GM23338 (cell line): ENCODE measurements at places on chromosomes 16 and 17. TPM values are rescaled to one million over a fixed set of nuclear protein-coding genes. Genes with fewer than 3 reads are reported as not detected.

The RABEP2 gene
- total RNA-seq = 25.2 and 27.2 TPM in 2 replicates

DNA sequence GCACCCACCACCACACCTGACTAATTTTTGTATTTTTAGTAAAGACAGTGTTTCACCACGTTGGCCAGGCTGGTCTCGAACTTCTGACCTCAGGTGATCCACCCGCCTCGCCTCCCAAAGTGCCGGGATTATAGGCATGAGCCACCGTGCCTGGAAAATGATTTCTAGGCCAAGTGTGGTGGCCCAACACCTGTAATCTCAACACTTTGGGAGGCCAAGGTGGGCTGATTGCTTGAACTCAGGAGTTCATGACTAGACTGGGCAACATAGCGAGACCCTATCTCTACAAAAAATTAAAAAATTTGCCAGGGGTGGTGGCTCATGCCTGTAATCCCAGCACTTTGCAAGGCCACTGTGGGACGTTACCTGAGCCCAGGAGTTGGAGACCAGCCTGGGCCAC lies 11.0 kb upstream of the BAIAP3 start:
- DNase-seq = no peak

DNA sequence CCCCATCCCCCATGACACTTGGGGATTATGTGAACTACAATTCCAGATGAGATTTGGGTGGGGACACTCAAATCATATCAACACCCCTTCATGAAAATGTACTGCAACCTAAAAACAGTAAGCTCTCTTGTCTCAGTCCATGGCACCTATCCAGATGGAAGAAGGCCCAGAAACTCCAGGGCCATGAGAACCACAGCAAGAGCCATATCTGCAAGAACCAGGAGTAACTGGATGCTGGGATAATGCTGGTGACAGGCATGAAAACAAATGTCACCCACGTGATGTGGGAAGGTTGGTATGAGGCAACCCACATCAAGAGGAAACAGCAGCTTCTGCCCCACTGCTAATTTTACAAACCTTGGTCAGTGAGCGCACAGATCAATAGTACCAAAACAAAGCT lies 400.1 kb upstream of the ERCC4 start:
- DNase-seq = no peak

DNA sequence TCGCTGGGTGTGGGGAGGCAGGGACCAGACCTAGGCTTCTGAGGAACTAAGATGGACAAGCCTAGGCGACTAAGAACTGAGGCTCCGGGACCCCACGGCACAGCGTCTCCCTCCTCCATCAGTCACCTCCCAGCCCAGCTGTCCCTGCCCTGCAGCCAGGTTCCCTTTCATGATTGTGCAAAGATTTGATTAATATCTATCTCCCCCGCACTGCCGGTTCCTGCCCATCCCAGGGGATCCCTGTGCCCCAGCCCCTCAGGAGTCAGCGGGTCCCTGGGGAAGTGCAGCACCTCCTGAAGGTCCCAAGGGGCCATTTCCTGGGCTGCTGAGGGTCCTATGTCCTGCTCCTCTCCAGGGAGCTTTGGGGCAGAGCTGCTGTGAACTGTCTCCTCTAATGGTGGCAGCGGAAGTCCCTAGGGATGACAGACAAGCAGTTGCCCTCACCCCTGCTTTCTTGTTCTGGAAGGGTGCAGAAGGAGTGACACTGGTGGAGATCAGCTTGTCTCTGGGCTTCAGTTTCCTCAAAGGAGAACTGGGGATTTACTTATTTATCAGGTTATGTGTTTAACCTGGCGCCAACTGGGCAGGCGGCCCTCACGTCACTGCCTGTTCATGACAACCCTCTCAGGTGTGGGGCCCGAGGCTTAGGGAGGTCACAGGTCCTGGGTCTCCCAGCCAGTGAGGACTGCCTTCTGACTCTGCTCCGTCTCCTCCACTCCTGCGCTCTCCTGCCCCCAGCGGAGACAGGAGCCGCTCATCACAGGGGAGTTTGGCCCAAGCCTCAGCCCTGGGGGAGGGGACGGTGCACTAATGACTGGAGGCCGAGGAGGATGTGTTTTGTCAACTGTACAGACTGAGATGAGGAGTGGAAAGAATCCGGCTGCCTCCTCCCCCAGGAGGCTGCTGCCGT lies 1.9 kb upstream of the C16orf74 start:
- DNase-seq = peak; percentile 71

The VAT1L gene
- 22.0 and 24.4 TPM in 2 replicates for total RNA-seq

DNA sequence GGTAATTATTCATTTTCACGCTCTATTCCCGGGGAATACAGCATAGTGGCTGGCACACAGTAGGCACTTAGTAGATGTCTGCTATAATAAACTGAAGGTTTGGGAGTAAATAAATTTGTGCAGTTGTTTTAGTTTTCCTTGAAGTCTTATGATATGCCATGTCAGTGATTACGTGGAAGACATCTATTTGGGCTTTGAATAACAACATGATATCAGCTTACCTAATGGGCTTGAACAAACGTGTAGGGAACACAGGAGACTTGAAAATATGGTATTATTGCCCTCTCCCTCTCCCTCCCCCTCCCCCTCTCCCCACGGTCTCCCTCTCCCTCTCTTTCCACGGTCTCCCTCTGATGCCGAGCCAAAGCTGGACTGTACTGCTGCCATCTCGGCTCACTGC lies 36.3 kb upstream of the NETO2 start:
- no peak for DNase-seq

The VASN gene
- total RNA-seq = 15.5 and 16.9 TPM in 2 replicates

DNA sequence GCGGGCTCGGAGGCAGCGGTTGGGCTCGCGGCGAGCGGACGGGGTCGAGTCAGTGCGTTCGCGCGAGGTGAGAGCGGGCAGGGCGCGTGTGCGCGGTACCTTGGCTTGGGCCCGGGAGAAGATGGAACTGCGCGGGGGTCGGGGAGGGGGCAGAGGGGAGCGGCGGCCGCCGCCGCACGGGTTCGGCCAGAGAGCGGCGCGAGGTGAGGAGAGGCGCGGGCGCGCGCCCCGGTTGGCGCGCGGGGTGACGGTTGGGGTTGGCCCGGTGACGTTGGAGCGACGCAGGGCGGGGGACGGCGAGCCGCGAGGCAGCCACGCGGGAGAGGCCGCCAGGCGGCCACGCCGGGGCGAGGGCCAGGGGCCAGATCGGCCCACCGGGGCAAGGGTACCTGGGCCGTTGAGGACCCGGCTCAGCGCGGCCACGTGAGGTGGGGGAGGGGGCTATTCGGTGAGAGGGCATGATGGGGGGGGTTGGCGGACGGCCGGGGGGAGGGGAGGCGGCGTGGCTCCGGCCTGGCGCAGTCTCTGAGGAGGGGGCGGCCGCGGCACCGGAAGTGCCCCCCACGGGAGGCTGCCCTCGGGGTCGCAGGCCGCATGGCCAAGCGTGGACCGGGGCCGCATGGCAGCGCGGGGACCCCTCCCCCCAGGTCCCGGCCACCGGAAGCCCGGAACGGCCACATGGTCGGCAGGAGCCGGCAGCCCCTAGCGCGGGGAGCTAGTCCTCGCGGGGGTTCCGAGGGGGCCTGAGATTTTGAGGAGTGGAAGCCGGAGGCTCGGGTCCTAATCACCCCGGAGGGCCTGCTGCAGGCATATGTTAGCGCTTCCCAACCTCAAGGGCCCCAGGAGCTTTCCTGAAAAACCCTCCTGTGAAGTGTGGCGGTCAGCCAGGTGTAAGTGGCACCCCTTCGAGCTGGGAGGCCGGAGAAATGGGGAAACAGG lies 527 bp downstream of the EIF5A start:
- DNase-seq = peak; percentile 64

The CFAP97D1 gene
- 0.07 and 0.12 TPM in 2 replicates for total RNA-seq

DNA sequence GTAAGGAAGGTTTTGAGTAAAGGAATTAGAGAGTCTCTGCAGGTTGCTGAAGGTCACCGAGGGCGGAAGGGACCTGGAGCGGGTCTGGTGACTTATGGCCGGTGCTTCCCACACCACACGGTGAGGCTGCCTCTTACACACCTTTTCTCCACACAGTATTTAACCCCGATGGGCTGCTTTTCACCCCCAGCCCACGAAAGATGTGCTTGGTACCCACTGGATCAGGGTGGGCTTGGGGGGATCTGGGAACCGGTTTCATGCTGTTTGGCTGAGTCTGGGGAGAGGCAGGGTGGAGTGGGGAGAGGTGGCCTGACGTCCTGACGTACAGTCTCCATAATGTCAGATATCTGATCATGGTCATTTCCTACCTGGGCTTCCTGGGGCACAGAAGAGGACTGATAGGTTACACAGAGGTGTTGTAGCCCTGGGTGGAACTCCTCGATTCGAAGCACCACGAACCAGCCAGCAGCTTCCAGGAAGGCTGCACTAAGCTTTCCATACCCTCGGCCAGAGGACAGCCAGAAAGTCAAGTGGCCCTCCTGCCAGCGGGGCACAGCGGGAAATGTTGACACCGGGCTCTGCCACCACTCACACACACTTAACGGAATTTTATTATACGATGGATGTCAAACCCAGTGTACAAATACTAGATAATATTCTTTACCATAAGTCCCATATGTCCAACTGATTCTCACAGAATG lies 34.0 kb downstream of the OR1D5 start:
- no peak for DNase-seq
